ENCODE measurements at places on chromosomes 6 and 20. TPM values are rescaled to one million over a fixed set of nuclear protein-coding genes. Genes with fewer than 3 reads are reported as not detected.
A peak's percentile ranks its signal among the peaks of the same experiment; 100 is the strongest.

DNA sequence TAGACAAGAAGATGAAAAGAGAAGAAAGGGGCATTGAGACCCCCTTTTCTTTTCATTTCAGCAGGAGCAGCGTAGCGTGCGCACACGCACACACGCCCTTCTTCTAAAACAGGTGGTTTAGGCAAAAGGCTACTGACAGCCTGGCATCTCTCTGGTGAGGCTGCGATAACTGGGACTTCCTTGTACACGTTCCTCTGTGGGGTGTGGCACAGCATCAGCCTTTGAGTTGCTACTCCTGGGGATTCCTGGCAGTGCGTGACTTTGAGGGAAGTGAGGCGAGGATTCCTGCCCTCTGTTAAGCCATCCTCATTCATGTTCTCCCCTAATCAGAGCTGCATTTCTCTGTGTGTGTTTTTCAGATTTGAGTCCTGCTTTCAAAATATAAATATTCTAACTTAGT is 94.7 kb downstream of the TMEM170B start:
- DNase-seq, result no peak
- H3K27me3 ChIP-seq, result no peaks in the 10 kb centered on the region
- no peaks in the 10 kb centered on the region for H3K36me3 ChIP-seq
- H3K27ac ChIP-seq, result peak overlapping the region; percentile 87

GRCh38 chr6:97437087-97437486 is 154.1 kb upstream of the MMS22L start:
- no peak overlapping the region for H3K27ac ChIP-seq
- H3K4me1 ChIP-seq, result peaks cover 6% of the 10 kb centered on the region
- H3K27me3 ChIP-seq, result no peaks in the 10 kb centered on the region
- H3K4me3 ChIP-seq, result no peak overlapping the region

DNA sequence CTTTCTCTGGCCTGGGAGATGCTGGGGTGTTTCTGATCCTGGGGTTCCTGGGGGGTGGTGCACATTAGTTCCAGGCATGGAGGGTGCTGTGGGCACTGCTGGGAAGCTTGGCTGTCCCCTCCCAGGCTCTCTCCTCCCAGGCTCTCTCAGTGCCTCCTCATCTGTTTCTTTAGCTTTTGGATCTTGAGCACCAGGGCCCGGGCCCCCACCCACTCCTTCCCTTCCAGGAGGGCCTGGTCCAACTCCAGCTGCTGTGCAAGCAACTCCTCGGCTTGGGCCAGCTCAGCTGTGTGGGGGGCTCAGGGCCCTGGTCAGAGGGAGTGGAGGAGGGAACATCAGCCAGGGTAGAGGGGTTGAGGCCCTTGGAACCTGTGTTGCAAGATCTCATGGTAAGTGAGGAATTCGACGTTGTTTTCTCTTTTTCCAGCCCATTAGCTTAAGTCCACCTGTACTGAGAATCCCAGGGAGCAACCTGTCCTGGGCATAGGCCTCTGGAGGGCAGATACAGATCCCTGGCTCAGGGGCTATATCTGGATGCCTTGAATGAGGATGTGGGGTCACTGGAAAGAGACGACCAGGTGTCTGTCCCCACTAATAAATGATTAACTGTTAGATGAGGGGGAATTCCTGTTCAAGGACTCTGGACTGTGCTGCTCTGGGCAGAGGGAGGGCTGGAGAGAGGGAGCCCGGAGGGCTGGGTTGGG is 34.5 kb upstream of the HLA-A start:
- no peak for DNase-seq
- H3K4me1 ChIP-seq, result no peaks in the 10 kb centered on the region
- H3K27me3 ChIP-seq, result peaks cover 70% of the 10 kb centered on the region

DNA sequence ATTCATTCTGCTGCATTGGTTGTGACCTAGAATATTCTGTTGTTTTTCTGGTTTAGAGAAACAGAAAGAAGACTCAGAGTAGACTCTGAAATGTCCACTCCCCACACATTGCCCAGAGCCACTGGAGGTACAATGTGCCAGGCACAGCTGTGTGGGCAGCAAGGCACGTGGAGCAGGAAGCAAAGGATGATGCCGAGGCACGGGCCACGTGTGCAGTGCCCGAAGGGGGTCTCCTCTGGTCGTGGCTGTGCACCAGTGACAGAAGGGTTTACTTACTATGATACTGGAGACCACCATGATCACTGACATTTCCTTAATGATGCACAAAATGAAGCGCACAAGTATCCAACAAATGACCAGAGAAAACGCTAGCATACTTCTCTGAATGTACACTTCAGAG is 488.9 kb downstream of the PRKN start:
- H3K4me1 ChIP-seq, result no peaks in the 10 kb centered on the region
- H3K36me3 ChIP-seq, result no peaks in the 10 kb centered on the region
- no peak overlapping the region for H3K27ac ChIP-seq
- DNase-seq, result no peak
- H3K4me3 ChIP-seq, result no peak overlapping the region

- peaks cover 15% of the 10 kb centered on the region for H3K36me3 ChIP-seq
- no peak overlapping the region for H3K27ac ChIP-seq
- no peak for DNase-seq
- H3K27me3 ChIP-seq, result no peaks in the 10 kb centered on the region
- H3K4me1 ChIP-seq, result peaks cover 59% of the 10 kb centered on the region
- H3K4me3 ChIP-seq, result no peak overlapping the region
These were observed 41.1 kb downstream of the FOXP4 start for GRCh38 chr6:41587131-41587879.

GRCh38 chr6:168050225-168050880 is 28.7 kb downstream of the FRMD1 start:
- DNase-seq, result no peak
- H3K27me3 ChIP-seq, result no peaks in the 10 kb centered on the region
- no peaks in the 10 kb centered on the region for H3K36me3 ChIP-seq
- H3K4me3 ChIP-seq, result no peak overlapping the region
- no peaks in the 10 kb centered on the region for H3K4me1 ChIP-seq

DNA sequence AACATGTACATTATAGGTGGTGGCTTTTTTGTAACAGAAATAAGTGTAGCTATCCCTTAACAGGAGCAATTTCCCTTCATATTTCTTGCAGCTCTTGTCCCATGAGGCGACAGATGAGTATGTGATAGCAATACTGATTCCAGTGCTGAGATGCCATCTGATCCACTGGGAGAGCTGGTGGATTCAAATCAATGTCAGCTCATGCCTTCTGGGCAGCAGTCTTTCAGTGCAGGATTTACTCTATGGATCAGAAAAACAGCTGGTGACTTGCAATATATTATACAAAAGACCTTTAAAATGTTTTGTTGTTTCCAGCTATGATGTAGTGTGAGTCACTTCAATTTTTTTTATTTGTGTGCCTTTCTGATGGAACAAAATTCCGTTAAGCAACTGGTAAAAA is 259.9 kb upstream of the SASH1 start:
- H3K4me3 ChIP-seq, result no peak overlapping the region
- DNase-seq, result no peak
- peaks cover 4% of the 10 kb centered on the region for H3K27me3 ChIP-seq

GRCh38 chr6:117498159-117498558 is 15.7 kb downstream of the DCBLD1 start:
- H3K27me3 ChIP-seq, result no peaks in the 10 kb centered on the region
- H3K27ac ChIP-seq, result no peak overlapping the region
- peaks cover 13% of the 10 kb centered on the region for H3K4me1 ChIP-seq
- H3K4me3 ChIP-seq, result no peak overlapping the region

DNA sequence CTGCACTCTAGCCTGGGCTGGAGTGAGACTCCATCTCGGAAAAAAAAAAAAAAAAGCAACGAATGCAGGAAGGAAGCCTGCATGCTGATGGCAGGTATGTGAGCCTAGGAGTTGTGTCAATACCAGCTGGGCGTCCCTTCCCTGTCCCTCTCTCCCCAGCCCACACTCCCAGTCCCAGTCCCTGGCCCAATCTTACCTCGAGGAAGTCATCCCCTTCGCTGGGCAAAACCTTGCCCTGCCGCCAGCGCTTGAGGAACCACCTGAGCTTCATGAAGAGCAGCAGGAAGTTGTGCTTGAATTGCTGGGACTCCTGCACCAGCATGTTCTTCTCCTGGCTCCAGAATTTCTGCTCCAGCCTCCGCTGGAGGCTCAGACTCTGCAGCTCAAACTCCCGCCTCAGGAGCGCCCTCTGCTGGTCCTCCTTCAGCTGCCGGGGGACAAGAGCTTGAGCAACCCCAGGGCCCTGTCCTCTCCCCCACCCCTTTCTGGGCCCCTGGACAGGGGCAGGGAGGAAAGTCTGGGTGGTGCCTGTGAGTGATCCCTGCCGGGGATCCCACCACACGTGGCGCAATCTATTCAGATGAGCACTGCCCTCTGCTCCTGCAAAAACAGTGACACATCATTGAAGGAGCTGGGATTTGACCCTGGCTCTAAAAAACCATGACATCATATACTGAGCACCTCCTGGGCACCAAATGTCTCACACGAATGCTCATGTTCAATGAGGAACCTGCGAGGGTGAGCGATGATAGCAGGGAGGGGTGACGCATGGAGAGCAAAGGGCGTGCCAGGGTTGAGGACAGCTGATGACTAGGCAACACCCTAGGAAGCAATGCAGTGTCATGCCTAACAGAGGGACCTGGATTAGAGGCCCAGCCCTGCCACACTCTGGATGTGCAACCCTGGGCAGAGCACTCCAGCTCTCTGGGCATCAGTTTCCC is 35.0 kb upstream of the DSN1 start:
- no peak overlapping the region for H3K4me3 ChIP-seq
- H3K27me3 ChIP-seq, result no peaks in the 10 kb centered on the region
- H3K27ac ChIP-seq, result peak overlapping the region; percentile 91
- DNase-seq, result no peak
- H3K36me3 ChIP-seq, result peaks cover 18% of the 10 kb centered on the region

DNA sequence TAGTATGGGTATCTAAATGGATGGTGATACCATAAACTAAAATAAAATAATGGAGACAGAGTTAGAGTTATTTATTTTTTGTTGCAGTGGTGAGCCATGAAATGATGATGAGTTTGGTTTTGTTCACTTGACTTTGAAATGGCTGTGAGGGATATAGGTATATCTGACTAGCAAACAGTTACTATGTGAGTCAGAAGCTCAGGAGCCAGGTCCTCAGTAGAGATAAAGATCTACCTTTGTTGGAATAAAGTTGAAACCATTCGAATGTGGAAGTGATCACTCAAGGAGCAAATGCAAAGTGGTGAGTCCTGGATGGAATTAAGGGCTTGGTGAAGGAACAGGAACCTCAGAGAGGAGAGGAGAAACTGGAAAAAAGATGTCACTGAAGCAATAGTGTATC is 86.0 kb upstream of the TPD52L1 start:
- H3K27me3 ChIP-seq, result no peaks in the 10 kb centered on the region
- H3K4me3 ChIP-seq, result no peak overlapping the region
- H3K27ac ChIP-seq, result no peak overlapping the region
- DNase-seq, result no peak

- H3K36me3 ChIP-seq, result no peaks in the 10 kb centered on the region
- peak overlapping the region; percentile 46 for H3K4me3 ChIP-seq
- no peak overlapping the region for H3K27ac ChIP-seq
- H3K4me1 ChIP-seq, result peaks cover 6% of the 10 kb centered on the region
- no peak for DNase-seq
- H3K27me3 ChIP-seq, result peaks cover 35% of the 10 kb centered on the region
These were observed 43.8 kb downstream of the PTCHD4 start for GRCh38 chr6:48067148-48067712.

DNA sequence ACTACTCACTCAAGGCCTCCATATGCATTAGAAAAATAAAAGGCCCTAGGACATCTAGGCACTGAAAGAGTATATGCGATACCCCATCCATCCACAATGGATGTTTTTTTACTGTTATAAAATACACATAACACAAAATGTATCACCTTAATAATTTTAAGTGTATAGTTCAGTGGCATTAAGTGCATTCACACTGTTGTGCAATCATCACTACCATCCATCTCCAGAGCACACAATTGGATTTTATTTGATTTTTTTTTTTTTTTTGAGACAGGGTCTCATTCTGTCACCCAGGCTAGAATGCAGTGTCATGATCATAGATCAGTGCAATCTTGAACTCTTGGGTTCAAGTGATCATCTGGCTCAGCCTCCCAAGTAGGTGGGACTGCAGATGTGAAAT is 2.8 kb downstream of the MDC1 start:
- no peak overlapping the region for H3K4me3 ChIP-seq
- H3K36me3 ChIP-seq, result peaks cover 41% of the 10 kb centered on the region
- no peak for DNase-seq
- H3K27me3 ChIP-seq, result no peaks in the 10 kb centered on the region

- peaks cover 30% of the 10 kb centered on the region for H3K4me1 ChIP-seq
- H3K27me3 ChIP-seq, result no peaks in the 10 kb centered on the region
- no peak overlapping the region for H3K27ac ChIP-seq
- no peak overlapping the region for H3K4me3 ChIP-seq
These were observed 56.0 kb downstream of the BCAS1 start for GRCh38 chr20:54014293-54014926.

- no peak for DNase-seq
- peak overlapping the region; percentile 64 for H3K27ac ChIP-seq
- peaks cover 20% of the 10 kb centered on the region for H3K4me1 ChIP-seq
- no peaks in the 10 kb centered on the region for H3K27me3 ChIP-seq
- H3K36me3 ChIP-seq, result peaks cover 43% of the 10 kb centered on the region
These were observed 159.1 kb downstream of the QKI start for GRCh38 chr6:163573503-163574179.

DNA sequence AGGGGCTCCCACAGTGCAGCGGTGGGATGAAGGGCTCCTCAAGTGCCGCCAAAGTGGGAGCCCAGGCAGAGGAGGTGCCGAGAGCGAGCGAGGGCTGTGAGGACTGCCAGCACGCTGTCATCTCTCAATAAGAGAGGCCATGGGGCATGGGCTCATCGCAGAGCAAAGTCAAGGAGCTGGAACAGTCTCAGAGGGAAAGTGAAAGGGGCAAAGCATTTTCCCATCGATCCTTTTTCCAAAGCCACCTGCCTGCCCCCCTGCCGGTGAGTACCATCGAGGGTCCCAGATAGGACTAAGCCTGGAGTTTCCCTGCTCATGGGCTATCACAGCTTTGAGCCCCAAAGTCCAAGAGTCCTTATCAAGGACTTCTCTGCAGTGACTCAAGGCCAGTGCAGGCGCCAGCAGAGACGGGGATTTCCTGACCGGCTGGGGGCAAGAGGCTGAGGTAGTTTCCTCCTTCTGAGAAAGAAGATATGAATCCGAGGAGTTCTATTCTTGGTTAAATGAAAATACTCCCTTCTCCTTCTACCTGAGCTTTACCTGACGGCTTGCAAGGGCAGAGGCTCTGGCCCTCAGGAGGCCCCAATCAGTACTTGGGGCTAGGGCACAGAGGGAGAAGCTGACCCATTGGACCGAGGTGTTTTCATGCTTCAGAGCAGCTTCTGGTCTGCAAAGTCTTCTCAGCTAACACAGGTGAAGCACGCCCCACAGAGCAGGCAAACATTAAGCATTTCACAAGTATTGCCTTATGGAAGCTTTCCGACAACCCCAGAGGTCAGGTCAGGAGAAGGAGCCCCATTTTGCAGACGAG is 22.6 kb downstream of the ETV7 start:
- H3K27me3 ChIP-seq, result no peaks in the 10 kb centered on the region
- H3K4me3 ChIP-seq, result no peak overlapping the region
- H3K27ac ChIP-seq, result no peak overlapping the region

Gene LBP
- total RNA-seq, result not detected

Gene IYD
- total RNA-seq, result 0.24 TPM

Gene SNX21
- total RNA-seq, result 16.4 TPM

Gene TLDC2
- total RNA-seq, result 0.93 TPM

Gene ZNF311
- total RNA-seq, result 2.2 TPM

Gene SLC26A8
- total RNA-seq, result not detected

Gene OR2H2
- total RNA-seq, result not detected

Gene FOXQ1
- 20.5 TPM for total RNA-seq

Gene CSTF1
- total RNA-seq, result 43.2 TPM

Measured in type B pancreatic cell (in vitro differentiated cells).